ENCODE measurements at places on chromosomes 16 and 17.

- no peak for DNase-seq
Observed at GRCh38 chr17:65556910-65557348, 4.5 kb downstream of the AXIN2 start.

- DNase-seq: no peak
Observed at GRCh38 chr17:67050066-67050465, 5.7 kb downstream of the CACNG1 start.

- no peak for DNase-seq
Observed at GRCh38 chr17:42784811-42785592, 4.6 kb downstream of the WNK4 start.

DNA sequence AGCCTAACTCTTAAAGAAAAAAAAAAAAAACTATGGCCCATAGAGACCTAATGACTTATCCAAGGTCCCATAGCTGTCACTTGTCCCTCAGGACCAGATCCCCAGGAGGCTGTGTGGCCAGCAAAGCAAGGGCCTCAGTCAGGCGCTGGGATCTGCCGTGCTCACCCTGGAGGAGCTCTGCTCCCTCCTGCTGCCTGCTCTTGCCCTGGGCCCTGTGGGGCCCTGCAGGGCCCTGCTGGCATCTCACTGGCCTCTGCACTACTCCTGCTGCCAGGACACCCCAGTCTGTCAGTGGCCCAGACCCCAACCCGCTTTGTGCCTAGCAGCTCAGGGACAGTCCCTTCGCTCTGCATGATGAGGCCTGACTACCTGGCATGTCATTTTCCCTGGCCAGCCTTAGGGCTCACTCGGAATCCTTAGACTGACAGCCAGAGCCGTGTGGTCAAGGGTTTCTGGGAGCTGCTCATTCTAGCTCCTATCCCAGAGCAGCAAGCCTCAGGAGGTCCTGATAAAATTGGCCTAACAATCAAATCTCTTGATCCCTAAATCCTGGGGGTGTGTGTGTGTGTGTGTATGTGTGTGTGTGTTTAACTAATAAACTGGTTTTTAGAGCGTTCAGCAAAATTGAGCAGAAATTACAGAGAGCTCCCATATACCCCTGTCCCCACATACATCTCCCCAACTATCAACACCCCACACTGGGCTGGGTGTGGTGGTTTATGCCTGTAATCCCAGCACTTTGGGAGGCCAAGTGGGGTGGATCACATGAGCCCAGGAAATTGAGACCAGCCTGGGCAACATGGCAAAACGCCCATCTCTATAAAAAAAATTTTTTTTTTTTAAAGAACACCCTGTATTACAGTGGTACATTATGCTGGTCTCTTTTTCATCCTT is 21.7 kb downstream of the KATNIP start:
- DNase-seq: no peak

DNA sequence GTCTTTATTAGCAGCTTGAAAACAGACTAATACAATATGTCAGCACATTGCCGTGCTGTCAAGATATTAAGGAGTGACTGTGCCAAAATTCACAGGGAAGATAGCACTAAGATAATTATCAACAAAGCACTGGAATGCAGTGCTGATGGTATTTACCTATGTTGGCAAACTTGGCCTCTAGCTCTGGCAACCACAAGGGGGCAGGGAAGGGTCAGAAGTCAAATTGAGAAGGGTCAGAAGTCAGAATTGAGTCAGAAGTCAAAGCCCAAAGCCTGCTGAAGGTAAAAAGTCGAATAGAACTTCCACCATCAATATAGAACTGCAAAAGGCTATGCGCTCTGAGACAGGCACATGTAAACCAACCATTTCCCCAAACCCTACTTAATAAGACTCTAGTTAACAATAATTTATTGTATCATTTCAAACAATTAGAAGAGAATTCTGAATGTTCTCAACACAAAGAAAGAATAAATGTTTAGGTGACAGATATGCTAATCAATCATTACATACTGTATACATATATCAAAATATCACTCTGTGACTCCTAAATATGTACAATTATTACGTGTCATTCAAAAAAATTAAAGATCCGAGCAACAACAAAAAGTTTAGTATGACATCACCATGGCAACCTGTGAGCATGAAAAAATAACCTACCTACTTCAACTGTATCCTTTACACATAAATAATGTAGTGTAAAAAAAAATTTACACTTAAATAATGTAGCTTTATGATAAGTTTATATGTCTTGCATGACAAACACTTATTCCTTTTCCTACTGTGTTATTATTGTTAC is 916.1 kb downstream of the KCNJ2 start:
- no peak for DNase-seq

DNA sequence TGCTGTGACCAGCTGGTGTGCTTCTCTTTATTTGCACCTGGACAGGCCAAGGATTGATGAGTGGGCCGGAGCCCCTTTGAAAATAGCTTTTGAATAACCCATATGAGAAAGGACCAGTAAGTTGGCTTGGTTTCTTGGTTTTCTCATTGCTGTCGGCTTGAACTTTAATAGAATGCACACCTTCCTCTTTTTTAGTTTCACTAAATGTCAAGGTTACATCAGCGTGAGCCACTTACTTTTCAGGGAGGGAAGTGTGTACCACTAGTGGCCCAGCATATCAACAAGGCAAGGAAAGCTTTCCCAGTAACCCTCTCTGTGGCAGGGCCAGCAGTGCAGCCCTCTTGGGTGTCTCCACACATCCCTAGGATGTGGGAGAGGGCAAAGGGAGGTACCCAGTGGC is 433.3 kb downstream of the CA10 start:
- DNase-seq: no peak

- no peak for DNase-seq
Observed at GRCh38 chr16:81498351-81498750, 53.7 kb downstream of the CMIP start.

GRCh38 chr16:74052016-74052415 is 244.6 kb upstream of the PSMD7 start:
- no peak for DNase-seq

- no peak for DNase-seq
Observed at GRCh38 chr17:66002812-66003211, 189.1 kb downstream of the CEP112 start.

Measured in activated gamma-delta T cell treated with anti-CD3 and anti-CD28 coated beads, Interleukin-2, amount 50 U/mL, for 16 hours (primary cell).